ENCODE measurements at places on chromosomes 1 and 21.

DNA sequence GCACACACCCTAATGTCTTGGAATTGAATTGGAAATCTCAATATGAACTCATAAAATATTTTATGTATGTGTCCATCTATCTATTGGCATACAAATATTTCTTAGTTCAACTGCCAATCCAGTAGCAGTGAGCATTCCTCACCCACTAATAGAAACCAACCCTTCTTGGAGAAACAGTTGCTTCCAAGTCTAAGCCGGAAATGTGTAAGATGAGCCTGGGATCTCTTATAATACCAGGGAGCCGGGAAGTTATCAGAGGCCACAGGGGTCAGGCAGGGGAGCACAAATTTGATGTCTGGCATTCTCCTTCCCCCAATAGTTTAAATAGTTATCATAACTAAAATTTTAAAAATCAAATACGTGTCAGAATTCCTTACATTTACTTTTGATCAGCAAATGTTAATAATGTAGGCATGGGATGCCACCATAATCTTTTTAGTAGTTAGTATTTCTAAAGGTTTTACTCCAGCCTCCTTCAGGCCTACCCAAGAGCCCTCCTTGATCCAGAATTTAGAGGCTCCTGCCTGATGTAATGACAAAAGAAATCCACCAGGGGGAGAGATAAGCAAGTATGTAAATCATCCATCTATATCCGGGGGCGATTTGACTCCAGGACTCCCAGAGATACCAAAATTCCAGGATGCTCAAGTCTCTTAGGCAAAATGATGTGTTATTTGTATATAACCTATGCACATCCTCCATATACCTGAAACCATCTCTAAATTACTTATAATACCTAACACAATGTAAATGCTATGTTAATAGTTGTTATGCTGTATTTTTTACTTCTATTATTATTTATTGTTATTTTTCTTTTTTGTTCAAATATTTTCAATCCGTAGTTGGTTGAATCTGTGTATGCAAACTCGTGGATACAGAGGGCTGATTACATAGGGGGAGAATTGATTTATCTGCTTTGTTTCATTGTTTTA, 218.7 kb upstream of the COA6 start:
- DNase-seq: no peak

- no peak for DNase-seq
Measured at GRCh38 chr1:182649041-182649440, 35.3 kb downstream of the RGS8 start.

GRCh38 chr21:30625449-30626165, 5.2 kb downstream of the KRTAP20-4 start:
- DNase-seq: no peak

DNA sequence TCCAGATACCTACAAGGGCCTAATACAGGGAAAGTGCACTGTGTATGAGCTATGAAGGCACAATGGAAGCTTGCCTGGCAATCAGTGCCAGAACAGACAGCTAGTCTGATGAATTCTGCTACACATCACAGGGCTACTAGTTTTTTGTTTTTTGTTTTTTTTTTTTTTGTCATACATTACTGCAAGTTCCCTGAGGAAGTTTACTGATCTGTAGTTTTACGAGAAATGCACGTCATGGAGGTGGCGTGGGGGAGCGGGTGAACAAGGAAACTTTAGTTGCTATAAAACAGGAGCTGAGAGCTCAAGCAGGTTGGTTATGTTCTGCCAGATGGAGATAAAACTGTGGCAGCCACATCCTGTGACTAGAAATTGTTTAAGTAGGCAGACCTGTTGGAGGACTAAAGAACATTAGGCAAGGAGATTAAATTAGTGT, 17.7 kb downstream of the PTPRC start:
- no peak for DNase-seq

- DNase-seq: no peak
Measured at GRCh38 chr1:31708324-31708723, 4.5 kb upstream of the COL16A1 start.

DNA sequence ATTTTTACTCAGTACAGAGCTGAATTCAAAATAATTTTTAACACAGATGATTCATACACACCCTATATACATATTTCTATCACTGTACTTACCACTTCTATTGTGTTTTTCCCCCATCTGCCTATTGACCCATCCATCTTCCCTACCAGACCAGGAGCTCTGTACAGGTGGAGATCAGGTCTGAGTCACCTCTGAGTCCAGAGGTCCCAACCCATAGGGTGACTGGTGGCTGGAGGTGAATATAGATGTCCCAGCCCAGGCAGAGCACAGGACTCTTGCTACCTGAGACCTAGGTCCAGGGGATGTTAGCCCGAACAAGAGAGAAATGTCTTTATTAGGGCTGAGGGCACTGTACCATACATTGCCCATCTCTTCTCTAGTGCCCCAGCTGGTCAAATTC, 54.8 kb downstream of the DMAP1 start:
- no peak for DNase-seq

DNA sequence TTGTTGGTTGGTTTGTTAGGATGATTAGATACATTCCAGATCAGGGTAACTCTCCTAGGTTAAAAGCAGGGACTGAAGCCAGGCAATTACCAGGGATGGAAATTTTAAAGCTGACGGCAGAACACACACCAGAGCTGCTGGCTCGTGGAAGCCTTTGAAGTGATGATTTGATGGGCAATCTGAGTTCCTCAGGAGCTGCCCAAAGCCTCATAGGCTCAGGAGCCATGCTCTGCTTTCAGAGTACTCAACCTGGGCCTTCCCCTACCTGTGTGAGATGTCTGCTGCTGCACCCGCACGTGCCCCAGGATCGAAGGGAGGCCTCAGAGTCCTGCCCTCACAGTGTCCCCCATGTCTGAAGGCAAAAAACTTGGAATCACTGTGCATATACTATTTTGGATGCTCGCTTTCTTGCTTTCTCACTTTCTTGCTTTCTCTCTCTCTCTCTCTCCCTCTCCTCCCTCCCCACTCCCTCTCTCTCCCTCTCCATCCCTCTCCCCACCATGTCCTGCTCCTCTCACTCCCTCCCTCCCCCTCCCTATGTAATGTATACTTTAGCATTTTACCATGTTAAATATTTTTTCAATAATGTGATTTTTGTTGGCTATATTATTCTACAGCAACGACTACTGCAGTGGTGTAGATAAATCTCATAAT, 18.0 kb downstream of the MGST3 start:
- DNase-seq: no peak

- no peak for DNase-seq
Measured at GRCh38 chr1:200954434-200954833, 59.7 kb downstream of the INAVA start.

DNA sequence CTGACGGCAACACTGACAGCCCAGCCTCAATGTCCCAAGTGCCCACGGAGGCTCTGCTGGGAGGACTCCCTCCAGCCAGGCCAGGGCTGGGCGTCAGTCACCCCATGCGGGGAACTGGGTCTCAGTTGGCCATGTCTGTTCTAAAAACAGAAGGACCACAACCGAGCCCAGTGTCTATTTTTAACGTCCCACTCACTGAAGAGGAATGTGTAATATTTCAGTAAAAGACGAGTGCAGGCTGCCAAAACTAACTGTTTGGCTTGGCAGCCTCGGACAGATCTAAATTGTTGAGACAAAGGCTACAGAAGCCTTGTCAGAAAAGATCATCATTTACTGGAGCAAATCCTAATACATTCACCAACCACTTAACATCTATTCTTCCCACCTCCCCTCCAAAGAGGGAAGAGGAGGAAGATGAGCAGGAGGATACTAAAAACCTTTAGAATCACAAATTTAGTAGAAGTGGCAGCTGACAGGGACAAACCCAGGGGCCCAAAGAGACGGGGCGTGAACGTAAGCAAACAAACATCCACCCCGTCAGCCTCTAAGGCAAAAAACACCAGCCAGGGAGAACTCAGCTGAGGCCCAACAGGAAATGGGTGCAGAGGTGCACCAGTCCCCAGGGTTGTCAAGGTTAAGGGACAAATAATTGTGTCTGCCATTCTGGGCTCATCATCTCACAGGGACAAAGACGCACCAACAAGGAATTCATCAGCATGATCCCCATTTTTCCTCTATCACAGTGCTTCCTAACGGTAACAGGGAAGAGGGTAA, 18.7 kb downstream of the C1orf198 start:
- DNase-seq: no peak

GRCh38 chr1:7609311-7609994, 161.6 kb upstream of the VAMP3 start:
- DNase-seq: no peak

DNA sequence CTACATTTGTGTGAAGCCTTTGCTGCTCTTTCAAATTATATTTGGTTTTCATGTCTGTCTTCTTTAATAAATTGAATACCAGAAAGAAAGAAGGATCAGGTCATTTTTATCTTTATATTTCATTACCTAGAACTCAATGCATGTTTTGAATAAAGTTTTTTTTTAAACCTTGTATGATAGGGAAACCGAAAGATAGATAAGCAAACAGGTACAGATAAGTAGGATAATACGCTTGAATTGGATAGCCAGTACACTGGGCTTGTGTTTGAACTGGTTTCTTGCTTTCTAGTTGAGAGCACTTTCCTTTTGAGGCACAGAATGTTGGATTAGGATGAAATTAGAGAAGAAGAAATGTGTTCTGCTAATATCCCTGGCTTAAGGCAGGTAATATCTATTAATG, 46.9 kb downstream of the PKN2 start:
- DNase-seq: no peak

DNA sequence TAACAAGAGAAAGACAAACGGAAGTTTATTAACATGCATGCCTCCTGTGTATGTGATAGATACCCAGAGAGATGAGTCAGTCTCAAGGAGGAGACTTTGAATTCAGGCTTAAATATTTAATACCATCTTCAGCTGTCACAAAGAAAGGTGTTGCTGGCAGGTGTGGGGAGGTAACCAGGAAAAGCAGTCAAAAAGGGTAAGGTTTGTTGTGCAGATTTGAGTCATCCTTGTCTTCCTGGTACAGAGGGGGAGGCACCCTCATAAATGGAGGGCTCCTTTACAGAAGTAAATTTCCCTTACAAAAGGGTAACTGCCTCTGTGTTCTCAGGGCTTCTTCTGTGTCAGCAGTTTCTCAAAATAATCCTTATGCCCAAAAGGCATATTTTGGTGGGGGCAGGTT, 75.2 kb upstream of the B3GALT5 start:
- DNase-seq: no peak

- no peak for DNase-seq
Measured at GRCh38 chr1:55703726-55704363, 488.7 kb upstream of the USP24 start.

DNA sequence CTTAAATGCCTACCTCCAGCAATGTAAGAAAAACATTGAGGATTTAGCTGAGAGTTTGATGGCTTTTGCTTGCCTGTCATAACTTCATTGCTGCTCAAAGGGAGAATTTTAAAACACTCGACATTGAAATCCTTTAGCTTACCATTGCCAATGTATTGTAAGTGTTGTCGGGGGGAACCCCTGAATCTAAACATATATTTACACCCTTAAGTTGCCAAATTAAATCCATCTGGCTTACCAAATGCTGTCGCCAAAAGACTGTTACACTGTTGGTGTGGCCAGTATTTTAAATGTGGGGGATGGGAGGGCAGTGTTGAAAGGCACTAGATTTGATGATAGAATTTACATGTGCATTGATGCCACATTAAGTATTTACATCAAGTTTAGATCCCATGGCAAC, 24.9 kb upstream of the C1orf105 start:
- no peak for DNase-seq

DNA sequence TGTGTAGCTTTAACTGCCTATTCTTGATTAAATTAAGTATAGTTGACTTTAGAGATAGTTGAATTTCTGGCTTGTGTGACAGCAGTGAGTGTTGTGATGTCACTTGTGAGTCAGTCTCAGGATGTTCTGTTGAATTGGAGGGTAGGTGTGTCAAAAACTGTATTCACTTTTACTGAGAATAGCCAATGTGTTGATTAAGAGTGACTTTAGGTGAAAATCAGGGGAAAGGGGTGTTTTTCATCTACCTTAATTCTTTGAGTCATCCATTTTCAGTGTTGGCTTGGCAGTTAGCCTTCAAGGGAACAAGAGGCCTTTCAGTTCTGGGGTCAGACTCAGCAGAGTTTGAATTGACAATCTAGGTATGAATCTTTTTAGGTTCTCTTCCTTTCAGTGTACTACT, 75.9 kb downstream of the CDC14A start:
- DNase-seq: no peak

- peak; percentile 48 for DNase-seq
Measured at GRCh38 chr1:40143891-40144575, 17.2 kb upstream of the RLF start.

GRCh38 chr1:232012773-232013386, 386.3 kb downstream of the DISC1 start:
- DNase-seq: no peak

GRCh38 chr1:1069056-1069710, 4.9 kb downstream of the RNF223 start:
- peak; percentile 66 for DNase-seq
